ENCODE measurements at places on chromosomes 3 and 15.

DNA sequence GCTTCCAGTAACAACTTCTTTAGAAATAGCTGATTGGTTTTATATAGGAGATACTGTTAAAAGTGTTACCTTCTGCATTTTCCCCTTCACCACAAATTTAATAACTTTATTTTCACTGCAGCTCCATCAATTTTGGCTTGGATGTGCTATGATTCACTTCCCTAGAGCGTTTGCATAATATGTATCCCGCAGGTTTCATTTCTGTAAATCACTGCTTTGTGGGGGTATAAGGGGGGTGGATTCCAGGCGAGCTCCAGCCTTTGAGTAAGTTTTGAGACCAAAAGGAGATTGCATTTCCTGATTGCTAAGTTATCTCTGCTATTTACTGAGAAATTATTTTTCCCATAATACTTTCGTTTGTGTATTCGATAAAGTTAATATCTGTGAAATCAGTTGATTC, 232.6 kb downstream of the TBL1XR1 start:
- DNase-seq: no peak

- no peak for DNase-seq
These were observed 6.0 kb downstream of the SNRPA1 start for GRCh38 chr15:101288905-101289513.

DNA sequence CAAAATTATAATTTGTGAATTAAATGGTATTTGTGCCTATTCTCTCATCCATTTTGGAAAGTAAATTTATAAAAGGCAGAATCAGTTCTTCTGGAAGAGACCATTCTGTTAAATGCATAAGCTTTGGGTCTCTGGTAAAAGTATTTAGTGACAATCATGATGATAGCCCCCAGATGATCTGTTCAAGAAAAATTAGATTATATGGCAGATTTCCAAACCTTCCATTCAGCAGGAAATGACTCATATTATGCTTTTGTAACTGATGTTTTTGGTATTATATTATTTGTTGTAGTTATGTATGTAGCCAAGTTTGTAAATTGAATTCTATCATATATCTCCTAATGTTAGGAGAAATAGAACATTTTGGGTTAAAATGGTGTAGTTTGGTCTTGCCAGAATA, 340.8 kb upstream of the DPH6 start:
- DNase-seq: no peak

- peak; percentile 51 for DNase-seq
These were observed 27.3 kb downstream of the STARD5 start for GRCh38 chr15:81296673-81297072.

GRCh38 chr3:132854856-132855535, 132.8 kb upstream of the NPHP3 start:
- DNase-seq: no peak

DNA sequence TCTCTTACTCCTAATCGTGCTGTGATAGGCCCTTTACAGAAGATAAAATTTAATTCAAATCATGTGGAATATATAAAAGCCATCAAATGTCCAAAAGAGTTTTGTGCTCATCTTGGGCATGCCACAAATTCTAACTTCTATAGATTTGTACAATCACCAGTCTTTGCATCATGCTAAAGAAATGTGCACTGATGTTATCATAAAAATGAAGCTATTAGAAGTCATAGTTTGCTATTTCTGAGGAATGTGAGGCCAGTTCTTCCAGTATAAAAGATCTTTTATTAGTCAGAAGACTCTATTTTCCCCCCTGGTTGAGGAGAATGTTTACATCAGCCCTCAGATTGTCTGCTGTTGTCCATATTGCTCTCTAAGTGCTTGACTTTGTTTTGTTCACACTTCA, 2.1 kb upstream of the ANXA2 start:
- DNase-seq: no peak

- DNase-seq: no peak
These were observed 104.1 kb upstream of the TNFAIP8L3 start for GRCh38 chr15:51198701-51199232.

- no peak for DNase-seq
These were observed 802 bp upstream of the CHRNB4 start for GRCh38 chr15:78641749-78642275.

- DNase-seq: no peak
These were observed 92.3 kb upstream of the COL8A1 start for GRCh38 chr3:99545941-99546580.

- no peak for DNase-seq
These were observed 106.8 kb downstream of the BBX start for GRCh38 chr3:107629566-107629965.

- DNase-seq: no peak
These were observed 17.5 kb downstream of the TBC1D5 start for GRCh38 chr3:17724948-17725347.

DNA sequence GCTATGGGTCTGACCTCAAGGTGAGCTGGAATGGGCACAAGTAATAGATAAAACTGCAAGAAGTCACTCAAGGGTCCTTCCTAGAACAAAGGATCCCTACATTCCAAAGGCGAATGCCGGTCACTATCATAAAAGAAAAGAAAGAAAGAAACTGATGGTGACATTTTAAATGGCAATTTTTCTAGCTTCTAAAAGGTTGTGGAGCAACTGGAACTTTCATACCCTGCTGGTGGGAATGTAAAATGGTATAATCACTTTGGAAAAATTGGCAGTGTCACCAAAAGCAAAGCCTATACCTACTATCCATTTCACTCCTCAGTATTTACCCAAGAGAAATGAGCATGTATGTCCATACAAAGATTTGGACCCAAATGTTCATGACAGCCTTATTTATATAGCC, 4.2 kb downstream of the CCRL2 start:
- no peak for DNase-seq

GRCh38 chr3:34075975-34076374, 277.5 kb downstream of the PDCD6IP start:
- DNase-seq: no peak

GRCh38 chr3:187717572-187717971, 15.2 kb upstream of the RTP2 start:
- no peak for DNase-seq

DNA sequence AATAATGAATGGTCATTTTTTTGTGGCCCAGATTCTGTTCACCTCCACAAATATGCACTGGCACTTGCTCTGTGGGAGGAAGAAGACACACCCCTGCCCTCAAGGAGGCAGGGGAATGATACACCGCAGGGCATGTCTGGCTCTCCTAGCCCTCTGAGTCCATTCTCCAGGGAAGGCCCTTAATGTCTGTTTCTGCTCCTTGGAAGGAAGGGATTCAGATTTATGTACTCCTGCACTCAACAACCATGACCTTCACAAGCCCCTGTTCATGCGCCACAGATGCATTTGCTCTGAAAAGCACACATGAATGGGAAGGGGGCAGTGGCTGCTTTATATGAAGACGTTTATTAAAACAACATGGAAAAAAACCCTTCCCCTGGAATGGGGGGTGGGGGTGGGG, 333.8 kb downstream of the EPHB1 start:
- no peak for DNase-seq

DNA sequence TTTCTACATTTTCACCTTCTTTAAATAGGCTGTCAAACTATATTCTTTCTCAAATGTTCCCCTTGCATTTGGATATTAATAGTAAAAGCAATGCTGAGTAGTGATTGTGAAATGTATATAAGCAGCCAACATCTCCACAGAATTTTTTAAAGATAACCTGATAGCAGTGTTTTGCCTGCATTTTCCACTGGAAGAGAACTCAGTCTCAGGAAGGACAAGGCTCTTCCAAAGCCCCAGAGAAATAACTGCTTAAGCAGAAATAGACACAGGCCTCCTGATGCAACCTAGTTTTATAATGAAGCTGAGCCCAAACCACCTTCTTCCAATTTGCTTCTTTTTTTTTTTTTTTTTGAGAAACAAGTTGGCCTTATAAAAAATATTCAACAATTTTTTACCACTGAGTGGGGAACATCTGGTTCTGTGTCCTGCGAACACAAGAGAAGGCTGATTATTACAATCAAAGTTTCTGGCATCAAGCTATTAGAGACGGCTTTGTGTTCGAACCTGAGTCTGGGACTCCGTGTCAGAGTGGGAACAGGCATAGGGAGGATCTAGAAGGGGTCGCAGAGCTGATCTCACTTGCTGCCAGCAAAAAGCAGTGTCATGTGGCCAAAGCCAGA, 332.5 kb upstream of the TBL1XR1 start:
- DNase-seq: no peak

DNA sequence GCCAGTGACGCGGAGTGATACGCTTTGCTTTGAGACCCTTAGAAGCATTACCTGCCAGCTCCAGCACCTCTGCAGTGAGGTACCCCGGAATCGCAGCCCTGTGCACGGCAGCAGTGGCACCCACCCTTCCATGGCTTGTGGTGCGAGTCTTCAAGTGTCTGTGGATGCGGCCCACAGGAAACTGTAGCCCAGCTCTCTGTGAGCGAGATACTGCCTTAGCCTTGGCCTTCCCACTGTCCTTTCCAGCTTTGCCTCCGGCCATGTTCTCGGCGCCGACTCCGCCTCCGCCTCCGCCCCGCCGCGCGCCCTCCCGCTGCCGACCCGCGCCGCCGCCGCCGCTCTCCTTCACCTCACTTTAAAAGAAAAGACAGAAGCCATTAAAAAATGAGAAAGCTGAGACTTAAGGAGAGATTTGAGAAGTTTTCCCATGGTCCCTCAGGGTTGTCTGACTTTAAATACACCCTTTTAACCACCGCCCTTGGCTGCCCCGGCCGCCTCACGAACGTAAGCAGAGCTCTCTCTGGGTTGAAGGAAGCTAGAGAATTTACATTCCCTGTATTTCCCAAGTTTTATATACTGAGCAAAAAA, 78.5 kb upstream of the FAM174B start:
- DNase-seq: peak; percentile 26

- DNase-seq: no peak
These were observed 147.3 kb upstream of the CGNL1 start for GRCh38 chr15:57229051-57229450.

DNA sequence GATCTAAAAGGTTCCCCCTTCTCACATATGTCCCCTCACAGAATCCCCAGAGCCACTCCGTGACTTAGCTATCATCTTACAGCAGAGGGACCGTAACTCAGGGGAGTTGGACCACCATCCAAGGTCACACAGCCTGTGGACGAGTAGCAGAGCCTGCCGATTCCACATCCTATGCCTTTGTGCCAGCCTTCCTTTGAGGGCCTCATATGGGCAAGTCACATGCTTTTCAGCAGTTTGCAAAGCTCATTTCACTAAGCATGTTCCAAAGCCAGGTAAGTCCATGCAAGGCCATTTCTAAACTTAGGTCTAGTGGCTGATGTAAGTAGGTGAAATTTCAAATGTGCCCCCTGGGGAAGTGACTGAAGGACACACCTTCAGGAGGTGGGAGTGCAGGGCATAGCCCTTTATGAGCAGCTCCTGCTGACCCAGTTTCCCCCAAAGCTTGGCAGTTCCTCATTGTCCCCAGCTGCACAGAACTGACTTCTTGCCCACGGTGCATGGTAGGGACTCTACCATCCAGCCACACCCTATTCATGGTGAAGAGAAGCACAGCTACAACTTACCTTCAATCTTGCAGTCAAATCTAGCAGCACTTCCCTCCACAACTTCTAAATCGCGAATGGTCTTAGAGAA, 33.3 kb upstream of the HACD2 start:
- no peak for DNase-seq

GRCh38 chr3:172591876-172592771, 68.9 kb upstream of the TNFSF10 start:
- peak; percentile 45 for DNase-seq

GRCh38 chr15:79065361-79065705, 25.2 kb downstream of the RASGRF1 start:
- no peak for DNase-seq

DNA sequence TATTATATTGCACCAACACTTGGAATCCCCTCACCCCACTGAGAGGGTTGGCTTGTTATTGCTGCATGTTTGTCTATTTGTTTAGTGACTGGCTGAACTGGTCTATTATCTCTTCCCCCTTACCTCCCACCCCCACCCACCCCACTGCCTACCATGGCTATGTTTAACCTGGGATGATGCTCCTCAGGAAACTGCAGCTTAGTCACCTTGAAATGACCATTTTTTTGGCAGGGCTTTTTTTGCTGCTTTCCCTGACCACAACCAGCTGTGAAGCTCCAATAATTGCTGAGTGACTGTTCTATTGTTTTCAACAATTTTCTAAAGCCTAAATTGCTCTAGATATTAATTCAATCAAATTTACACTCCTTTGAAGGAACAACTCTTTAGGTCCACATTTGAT, 137.9 kb upstream of the CADM2 start:
- DNase-seq: no peak

GRCh38 chr15:50744601-50745000, 20.9 kb downstream of the SPPL2A start:
- DNase-seq: no peak

DNA sequence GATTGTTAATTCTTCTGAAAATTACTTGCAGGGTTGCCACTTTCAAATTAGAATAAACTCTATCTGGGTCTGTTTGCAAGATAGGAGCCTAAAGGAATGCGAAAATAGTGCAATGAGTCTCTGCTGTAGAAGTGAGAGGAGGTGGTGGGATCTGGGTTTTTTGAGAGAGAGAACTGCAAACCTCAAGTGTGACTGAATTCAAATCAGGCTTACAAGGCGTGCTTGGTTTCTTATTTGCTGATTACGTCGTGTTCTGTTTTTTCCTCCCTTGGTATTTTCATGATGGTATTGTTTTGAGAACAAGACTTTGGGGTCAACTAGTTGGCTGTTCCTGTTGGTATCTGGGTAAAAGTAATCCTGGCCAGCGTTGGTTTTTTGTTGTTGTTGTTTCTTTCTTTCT, 490.9 kb upstream of the CFAP20DC start:
- DNase-seq: no peak

GRCh38 chr3:124227150-124227630, 235.3 kb upstream of the ROPN1 start:
- no peak for DNase-seq

DNA sequence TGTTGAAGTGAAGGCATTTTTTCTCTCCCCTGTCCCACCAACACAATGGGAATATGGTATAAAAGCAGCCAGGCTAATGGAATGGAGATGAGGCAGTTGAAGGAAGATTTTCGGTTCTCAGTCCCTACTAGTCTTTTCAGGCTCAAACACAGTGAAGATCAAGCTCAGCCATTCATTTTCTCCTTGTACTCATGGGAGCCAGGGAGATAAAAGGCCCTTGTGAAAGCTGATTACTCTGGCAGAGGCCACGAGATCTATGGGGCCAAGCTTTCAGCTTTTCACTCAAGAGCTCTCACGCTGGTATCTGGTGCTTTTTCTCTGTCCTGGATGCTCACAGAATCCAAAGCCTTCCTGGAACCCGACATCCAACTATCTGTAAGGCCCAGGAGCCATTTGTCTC, 14.5 kb upstream of the FAN1 start:
- no peak for DNase-seq

GRCh38 chr15:62927196-62927595, 115.4 kb upstream of the TPM1 start:
- DNase-seq: no peak

- DNase-seq: no peak
These were observed 79.6 kb downstream of the CRYGS start for GRCh38 chr3:186464424-186465093.

DNA sequence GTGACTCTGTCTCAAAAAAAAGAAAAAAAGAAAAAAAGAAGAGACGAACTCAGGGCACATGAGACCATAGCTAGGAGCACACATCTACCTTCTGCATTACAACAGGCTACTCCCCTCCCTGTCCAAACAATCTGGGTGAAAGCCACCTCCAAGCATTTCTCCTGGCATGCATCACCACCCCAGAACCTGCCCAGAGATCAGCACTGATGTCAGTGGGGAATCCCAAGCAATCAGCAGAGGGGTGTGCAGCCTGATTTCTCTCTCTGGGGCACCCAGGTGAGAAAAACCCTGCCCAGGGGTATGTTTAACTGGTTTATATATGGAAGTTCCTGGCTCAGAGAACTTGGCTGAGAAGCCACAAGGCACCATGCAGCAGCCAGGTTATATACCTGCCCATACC, 59.4 kb downstream of the CDC25A start:
- DNase-seq: no peak
